ENCODE measurements at places on chromosomes 16 and 17.
A peak's percentile ranks its signal among the peaks of the same experiment; 100 is the strongest.

DNA sequence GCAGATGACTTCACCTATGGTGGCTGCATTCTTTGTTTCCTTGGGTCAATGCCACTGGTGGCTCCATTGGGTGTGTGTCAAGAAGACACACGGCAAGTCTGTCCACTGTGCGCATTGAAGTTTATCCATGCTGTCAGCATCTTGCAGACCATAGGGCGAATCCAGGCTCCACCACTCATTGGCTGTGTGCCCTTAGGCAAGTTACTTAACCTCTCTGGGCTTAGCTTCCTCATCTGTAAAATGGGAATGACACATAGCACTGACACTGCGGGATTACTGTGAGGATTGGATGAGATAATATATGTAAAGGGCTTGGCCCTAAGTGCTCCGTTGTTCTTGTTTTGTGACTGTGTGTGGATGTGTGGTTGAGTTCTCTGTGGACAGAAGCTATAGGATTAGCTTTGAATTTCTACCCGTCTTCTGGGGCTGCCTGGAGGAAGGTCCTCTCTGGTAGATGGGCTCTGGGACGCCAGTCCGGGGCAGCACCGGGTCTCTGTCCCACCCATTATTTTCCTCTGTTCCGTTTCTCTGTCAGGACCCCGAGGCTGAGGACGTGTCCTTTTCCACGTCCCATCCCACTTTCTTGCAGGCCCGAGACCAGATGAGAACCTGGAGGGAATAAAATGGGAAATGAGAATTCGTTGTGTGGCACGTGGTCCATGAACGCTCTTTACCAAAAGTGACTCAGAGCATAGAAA, 178.4 kb downstream of the IRF8 start:
- no peak for DNase-seq

DNA sequence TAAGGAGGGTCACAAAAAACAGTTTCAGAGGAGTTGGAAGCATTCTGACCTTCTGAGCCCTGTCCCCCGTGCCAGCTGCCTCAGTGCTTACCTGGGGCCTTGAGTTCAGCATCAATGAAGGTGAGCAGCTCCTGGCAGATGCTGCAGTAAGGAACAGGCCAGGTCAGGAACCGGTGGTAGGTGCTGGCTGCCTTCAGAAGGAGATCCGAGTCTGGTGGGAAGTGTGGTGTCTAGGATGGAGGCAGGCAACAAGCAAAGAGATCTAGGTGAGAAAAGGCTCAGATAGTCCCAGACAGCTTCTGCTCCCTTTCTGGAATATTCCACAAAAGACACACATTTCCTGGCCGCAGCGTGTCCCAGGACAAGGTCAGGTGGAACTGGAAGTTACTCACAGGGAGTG, 37.2 kb upstream of the PIK3R6 start:
- no peak for DNase-seq

DNA sequence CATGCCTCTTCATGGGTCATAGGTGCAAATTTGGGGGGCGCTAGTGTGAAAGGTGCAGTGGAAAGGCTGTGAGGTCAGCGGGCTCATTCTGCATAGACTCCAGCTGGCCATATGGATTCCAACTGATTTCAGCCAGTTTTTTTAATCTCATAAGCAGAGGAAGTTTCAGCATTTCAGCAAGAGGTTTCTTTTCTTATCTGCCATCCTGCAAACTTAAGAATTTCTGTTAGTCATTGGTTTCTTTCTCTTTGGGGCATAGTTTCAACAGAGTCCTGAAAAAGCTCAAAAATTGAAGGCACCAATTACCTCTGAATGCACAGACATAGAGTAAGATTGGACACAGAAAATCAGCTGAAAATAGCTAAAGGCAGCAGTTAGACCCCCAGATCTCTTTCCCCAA, 16.2 kb upstream of the ALOX15 start:
- peak; percentile 23 for DNase-seq

DNA sequence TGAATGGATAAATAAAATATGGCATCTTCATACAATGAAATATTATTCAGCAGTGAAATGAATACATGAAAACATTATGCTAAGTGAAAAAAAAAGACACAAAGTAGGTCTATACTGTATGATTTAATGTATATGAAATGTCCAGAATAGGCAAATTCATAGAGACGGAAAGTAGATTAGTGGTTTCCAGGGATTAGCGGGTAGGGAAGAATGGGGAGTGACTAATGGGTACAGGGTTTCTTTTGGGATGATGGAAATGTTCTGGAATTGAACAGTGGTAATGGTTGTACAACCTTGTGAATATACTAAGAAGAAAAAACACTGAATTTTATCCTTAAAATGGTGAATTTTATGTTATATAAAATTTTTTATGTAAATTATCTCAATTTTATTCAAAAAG, 8.5 kb upstream of the MYCBPAP start:
- DNase-seq = no peak

DNA sequence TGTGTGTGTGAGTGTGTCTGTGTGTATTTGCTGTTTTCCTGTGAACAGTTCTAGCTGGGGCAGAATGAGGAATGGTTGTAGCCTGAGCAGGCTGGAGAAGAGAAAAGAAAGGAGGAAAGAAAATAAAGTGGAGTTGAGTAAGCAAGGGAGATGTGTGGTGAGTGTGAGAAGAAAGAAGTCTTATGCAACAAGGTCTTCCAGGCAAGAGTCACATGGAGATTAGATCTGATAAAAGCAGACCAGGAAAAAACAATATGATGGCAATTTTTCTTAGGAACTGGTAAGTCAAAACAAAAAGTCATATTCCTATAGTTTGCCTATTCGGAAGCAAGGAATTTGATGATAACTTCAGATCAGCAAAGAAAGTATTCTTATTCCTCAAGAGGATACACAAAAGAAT, 125.0 kb downstream of the HS3ST3A1 start:
- peak; percentile 43 for DNase-seq

GRCh38 chr17:76753061-76753961, 15.4 kb downstream of the MFSD11 start:
- DNase-seq = no peak

- DNase-seq = no peak
Measured at GRCh38 chr17:17110520-17110919, 68.3 kb downstream of the MPRIP start.

GRCh38 chr17:16351831-16352230, 1.4 kb downstream of the CENPV start:
- peak; percentile 72 for DNase-seq

DNA sequence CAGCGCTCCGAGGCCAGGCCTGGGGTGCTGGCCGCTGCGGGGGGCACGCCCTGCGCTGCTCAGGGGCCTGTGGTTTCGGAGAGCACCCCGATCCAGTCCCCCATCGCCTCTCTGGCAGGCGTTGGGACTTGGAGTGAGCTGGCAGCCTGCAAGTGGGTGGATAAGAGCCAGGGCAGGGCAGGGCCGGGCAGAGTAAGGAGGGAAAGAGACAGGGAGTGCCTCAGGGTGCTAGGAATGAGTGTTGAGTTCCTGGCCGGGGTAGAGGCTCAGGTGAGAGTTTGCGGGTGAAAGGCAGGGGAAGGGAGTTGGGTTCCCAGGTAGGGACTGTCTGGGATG, 1.3 kb downstream of the CDH13 start:
- peak; percentile 41 for DNase-seq

GRCh38 chr17:45437465-45438283, 5.0 kb upstream of the ARHGAP27 start:
- no peak for DNase-seq

- DNase-seq = no peak
Measured at GRCh38 chr16:80387318-80387921, 153.4 kb upstream of the DYNLRB2 start.

DNA sequence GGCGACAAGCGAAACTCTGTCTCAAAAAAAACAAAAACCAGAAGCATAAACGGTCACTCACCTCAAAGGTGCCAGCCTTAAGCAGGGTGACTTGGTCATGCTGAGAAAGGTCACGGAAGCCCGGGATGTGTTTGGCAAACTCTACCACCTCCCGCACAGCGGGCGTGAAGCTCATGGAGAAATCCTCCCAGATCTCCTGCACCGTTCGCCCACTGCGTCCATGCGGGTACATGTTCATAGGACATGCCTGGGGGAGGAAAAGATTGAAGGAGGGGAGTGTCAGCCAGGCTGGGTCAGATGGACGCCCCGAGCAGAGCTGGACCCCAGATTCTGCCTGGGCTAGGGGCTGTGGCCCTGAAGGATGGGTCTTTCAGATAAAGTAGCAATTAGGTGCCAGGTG, 5.5 kb downstream of the NR1D1 start:
- no peak for DNase-seq

- no peak for DNase-seq
Measured at GRCh38 chr17:42198897-42199296, 4.6 kb upstream of the GHDC start.

- DNase-seq = no peak
Measured at GRCh38 chr16:78001451-78002025, 20.8 kb upstream of the CLEC3A start.

- no peak for DNase-seq
Measured at GRCh38 chr16:78317564-78318240, 218.2 kb downstream of the WWOX start.

- peak; percentile 77 for DNase-seq
Measured at GRCh38 chr17:32483451-32484019, 3.3 kb upstream of the CDK5R1 start.

GRCh38 chr16:84193480-84193879, 2.5 kb downstream of the ADAD2 start:
- DNase-seq = no peak

GRCh38 chr17:19408346-19408710, 2.7 kb upstream of the RNF112 start:
- no peak for DNase-seq

DNA sequence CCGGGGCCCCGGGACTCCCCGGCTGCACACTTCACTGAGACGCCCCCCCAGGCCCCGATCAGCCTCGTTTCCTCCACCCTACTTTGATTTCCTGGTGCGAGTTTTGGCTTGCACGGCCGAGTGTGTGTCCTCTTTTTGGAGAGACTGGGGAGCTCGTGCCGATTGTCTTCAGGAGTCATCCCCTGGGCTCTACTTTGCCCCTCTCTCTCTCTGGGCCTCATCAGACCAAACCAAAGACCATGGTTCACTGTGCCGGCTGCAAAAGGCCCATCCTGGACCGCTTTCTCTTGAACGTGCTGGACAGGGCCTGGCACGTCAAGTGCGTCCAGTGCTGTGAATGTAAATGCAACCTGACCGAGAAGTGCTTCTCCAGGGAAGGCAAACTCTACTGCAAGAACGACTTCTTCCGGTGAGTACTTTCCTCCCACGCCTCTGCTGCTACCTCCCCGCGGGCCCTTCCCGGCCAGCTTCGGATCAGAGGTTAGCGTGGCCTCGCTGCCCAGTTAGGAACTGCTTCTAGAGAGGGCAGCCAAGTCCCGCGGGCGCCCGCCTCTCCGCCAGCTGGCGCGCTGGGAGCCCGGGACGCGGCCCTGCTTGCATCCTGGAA, 787 bp downstream of the LHX1 start:
- DNase-seq = peak; percentile 26

- no peak for DNase-seq
Measured at GRCh38 chr17:40063901-40064531, 1.3 kb downstream of the THRA start.

GRCh38 chr17:72034000-72034399, 86.8 kb upstream of the SOX9 start:
- no peak for DNase-seq

Data from fibroblast of lung (primary cell).